Esophagus squamous epithelium (tissue), 5 donors: ENCODE measurements at places on chromosomes 2 and 18.

- no peak for DNase-seq
These were observed 225.5 kb upstream of the TMEM200C start for GRCh38 chr18:6120820-6121279.

DNA sequence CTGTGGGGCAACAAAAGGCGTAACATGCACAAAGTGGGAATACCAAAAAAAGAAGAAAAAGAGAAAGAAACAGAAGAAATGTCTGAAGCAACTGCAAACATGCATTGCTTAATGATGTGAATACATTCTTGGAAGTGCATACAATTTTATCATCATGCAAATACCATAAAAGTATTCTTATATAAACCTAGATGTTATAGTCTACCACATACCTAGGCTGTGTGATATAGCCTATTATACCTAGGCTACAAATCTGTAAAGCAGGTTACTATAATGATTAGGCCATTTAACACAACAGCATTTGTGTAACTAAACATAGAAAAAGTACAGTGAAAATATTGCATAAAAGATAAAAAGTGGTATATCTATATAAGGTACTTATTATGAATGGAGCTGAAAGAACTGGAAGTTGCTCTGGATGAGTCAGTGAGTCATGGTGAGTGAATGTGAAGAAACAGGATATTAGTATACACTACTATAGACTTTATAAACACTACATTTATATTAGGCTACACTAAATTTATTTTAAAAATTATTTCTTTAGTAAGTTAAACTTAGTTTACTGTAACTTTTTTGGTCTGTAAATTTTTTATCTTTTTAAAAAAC, 319.4 kb upstream of the KCNH7 start:
- DNase-seq: no peak

DNA sequence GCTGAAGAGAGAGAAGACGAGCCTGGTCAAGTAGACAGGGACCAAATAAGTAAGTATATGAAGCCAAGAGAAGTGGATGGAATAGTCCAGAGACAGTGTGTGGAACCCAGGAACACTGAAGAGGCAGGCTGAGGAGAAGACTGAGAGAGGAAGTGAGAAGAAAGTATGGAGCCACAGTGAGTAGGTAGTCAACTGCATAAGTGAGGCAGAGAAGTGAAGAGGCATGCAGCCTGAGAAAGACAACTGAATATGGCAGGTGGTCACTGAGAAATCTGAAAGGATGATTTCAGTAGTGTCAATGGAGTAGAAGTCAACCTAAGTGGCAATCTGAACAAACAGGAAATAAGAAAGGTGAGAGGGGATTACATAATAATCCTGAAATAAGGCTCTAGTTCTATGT, 55.4 kb downstream of the CWC22 start:
- no peak for DNase-seq

GRCh38 chr2:8094526-8094925, 587.3 kb upstream of the ID2 start:
- no peak for DNase-seq

- no peak for DNase-seq
These were observed 33.9 kb upstream of the TSPYL6 start for GRCh38 chr2:54289917-54290316.

DNA sequence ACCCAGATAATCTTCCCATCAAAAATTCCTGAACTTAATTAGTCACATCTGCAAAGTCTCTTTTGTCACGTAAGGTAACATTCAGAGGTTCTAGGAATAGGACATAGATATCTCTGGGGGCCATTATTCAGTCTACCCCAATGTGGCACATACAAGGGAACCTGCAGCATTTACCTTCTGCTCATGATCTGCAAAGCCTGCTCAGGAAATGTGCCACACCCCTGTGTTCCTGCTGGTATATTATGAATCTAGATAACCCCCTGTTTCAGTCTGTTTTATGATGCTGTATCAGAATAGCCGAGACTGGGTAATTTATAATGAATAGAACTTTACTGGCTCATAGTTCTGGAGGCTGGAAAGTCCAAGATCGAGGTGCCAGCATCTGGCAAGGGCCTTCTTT, 103.5 kb downstream of the ARL4C start:
- no peak for DNase-seq

DNA sequence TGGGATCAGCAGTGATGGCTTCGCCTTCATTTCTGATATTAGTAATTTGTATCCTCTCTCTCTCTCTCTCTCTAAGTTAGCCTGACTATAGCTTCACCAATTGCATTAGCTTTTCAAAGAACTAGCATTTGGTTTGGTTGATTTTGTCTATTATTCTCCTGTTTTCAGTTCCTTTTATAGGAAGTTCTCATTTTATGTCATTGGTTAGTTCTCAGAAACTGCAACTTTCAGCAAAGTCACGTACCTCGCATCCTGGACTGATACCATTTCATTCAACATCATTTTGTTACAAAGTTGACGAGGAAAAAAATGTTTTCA, 450.8 kb downstream of the EIPR1 start:
- DNase-seq: no peak

GRCh38 chr2:239630618-239631286, 229.9 kb upstream of the HDAC4 start:
- no peak for DNase-seq

- no peak for DNase-seq
These were observed 56.4 kb downstream of the PUM2 start for GRCh38 chr2:20294231-20294630.

GRCh38 chr18:61784834-61785233, 108.0 kb downstream of the RNF152 start:
- DNase-seq: no peak

GRCh38 chr18:474416-474815, 26.1 kb downstream of the COLEC12 start:
- no peak for DNase-seq

GRCh38 chr2:195105581-195105980, 551.4 kb upstream of the SLC39A10 start:
- DNase-seq: no peak

DNA sequence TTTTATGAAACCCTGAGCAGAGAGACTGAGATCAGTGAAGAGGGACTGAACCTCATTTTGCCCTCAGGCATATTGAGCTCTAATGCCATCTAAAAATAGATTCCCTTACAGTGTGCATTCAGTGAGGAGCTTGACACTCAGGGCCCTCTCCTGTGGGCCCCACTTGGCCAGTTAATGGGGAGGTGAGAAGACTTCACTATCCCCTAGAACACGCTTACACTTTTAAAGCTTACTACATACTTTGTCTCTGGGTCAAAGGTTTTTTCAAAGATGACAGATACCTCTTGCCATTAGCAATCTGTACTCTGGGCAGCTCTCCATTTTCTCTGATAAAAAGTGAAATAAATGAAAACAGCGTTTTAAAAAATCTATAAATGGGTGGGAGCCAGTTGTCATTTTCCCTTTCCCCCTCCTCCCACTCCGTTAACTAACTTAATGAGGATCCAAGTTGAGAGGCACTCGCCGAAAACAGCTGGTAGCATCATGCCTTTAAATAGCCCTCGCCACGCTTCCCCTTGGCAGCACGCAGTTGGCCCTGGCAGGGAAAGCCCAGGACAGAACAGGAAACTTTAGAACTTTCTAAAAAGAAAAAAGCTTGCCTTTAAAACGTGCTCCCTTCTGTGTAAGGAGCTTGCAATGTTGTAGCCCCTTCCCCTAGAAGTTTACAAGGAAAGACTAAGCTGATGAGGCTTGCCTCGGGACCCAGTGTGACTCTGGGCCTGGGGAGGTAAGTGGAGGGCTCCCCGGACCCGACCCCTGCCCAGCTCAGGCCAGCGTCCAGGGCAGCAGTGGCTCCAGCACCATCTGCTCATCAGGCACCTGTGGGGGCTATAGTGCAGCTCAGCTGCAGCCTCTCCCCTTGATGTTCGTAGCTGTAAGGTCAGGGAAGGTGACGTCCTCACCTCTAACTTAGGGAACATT, 58.8 kb upstream of the FOSL2 start:
- no peak for DNase-seq

DNA sequence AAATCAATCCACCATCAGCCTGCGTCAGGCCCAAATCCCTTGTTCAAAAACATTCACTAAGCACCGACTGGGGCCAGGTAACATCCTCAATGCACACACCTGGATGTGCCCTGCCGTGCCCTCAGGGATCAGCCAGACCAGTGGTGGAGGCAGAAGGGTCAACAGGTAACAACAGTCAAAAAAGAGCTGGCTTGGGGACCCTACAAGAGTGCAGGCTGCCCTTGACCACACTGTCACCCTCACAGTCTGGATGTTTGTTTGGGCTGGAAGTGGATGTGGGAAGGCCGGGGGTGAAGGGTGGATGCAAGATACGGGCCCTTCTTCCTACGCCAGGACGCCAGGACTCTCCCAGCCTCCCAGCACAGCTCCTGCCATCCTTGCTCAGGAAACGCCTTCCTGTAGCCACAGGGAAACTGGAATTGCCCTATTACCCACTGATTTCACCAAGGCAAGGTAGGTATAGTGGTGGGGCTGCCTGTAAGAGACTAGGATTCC, 2.7 kb downstream of the BIN1 start:
- DNase-seq: no peak

- DNase-seq: no peak
These were observed 1.5 kb downstream of the ACTR3 start for GRCh38 chr2:113891265-113891959.

- DNase-seq: no peak
These were observed 663.3 kb upstream of the CHAC2 start for GRCh38 chr2:53104263-53104662.

- no peak for DNase-seq
These were observed 50.8 kb downstream of the NRP2 start for GRCh38 chr2:205733082-205733481.

DNA sequence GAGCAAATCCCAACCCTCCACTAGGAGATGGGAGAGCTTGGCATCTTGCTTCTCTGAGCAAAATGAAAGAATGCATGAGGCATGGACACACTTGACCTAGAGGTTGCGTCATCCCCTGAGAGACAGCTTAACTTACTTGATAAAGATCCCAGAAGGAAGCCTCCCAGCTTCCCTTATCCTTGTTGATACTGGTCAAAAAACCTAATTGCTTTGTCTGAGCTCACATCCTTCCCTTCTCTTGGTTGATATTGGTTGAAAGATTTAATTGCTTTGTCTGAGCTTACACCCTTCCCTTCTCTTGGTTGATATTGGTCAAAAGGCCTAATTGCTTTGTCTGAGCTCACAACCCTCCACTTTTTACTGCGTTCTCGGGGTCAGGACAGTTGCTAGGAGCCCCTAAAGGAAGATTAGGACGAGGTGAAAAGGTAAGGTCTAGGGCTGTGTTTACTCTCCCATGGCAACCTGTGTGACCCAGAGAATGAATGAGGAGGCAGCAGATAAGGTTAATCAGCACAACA, 12.2 kb upstream of the BOD1L2 start:
- no peak for DNase-seq

GRCh38 chr2:7633566-7634153, 716.4 kb downstream of the RNF144A start:
- no peak for DNase-seq

DNA sequence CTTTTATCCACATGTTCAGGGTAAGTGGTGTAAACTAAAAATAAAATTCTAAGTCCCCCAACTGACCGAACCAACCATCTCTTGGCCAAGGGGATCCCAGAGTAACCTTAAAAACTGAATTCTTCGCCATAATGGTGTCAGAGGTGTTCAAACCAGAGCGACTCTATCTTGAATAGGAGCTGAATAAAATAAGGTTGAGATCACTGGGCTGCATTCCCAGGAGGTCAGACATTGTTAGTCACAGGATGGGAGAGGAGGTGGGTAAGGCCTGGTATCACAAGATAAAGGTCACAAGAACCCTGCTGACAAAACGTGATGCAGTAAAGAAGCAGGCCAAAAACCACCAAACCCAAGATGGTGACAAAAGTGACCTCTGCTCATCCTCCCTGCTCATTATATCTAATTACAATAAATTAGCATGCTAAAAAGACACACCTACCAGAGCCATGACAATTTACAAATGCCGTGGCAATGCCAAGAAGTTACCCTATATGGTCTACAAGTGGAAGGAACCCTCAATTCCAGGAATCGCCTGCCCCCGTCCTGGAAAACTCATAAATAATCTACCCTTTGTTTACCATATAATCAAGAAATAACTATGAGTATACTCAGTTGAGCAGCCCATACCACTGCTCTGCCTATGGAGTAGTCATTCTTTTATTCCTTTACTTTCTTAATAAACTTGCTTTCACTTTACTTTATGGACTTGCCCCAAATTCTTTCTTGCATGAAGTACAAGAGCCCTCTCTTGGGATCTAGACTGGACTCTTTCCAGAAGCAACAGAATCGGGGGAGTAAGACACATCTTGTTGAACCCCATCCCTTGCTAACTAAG, 302.4 kb downstream of the STK39 start:
- no peak for DNase-seq

GRCh38 chr2:36805635-36806224, 109.2 kb downstream of the VIT start:
- no peak for DNase-seq

DNA sequence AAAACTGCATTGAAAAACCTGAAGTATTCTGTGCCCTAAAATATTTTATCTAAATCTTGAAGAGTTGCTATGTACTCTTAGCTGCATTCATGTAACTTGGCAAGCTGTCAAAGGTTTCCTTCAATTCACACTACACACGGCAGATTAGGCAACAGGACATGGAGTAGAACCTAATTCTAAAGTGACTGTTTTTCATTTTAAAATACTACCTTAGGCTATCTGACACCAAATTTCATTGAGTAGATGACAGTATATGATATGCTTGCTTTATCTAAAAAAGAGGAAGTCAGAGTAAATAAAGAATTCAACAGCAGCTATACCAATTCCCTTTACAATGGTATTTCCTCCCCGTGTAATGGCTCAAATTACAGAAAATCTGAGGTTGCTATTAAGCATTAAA, 45.4 kb downstream of the EXOC6B start:
- DNase-seq: no peak

- DNase-seq: no peak
These were observed 1.3 kb downstream of the DUSP2 start for GRCh38 chr2:96143848-96144480.

DNA sequence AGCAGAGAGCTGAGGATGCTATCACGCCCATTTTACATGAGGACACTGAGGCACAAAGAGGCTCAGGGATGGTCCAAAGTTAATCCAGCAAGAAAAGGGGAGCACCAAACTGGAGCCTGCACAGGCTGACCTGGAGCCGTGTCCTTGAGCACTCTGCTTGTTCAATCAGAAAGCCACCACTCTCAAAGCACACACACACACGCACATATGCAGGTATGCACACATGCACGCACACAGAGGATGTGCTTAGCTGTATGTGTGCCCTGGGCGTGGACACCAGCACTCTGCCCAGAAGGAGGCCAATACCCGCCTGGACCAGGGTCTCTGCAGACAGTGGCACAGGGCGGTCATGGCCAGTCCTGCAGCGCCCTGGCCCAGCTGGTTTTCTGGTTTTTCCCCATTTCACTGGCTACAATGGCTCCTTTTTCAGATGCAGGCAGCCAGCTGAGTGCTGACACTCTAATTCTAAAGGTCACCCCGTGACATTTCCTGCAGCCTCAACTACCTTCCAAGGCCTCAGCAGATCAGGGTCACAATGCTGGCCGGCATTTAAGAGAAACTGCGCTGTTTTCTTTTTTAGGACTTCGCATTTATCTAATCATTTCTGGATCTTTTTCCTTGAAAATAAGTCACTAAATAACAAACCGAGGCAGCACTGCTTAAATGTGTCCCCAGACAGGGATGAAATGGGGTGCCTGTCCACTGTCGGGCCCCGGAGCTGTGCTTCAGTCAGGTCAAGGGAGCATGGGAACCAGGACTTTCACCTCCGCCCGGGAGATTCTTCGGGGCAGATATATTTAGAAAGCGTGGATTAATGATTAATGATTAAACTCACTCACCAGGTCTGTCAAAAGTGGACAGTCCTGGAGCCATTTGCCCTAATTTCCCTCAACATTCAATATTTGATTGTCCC, 104.5 kb downstream of the HDAC4 start:
- DNase-seq: no peak

- no peak for DNase-seq
These were observed 61.5 kb upstream of the PPM1B start for GRCh38 chr2:44107086-44107740.
